ENCODE measurements at places on chromosomes 7 and 10.

DNA sequence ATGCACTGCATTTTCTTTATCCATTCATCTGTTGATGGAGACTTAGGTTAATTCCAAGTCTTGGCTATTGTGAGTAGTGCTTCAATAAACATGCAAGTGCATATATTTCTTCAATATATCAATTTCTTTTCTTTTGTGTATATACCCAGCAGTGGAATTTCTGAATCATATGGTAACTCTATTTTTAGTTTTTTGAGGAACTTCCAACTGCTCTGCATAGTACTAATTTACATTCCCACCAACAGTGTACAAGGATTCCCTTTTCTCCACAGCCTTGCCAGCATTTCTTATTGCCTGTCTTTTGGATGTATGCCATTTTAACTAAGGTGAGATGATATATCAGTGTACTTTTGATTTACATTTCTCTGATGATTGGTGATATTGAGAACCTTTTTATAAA is 145.2 kb downstream of the LYZL1 start:
- no peak for DNase-seq

DNA sequence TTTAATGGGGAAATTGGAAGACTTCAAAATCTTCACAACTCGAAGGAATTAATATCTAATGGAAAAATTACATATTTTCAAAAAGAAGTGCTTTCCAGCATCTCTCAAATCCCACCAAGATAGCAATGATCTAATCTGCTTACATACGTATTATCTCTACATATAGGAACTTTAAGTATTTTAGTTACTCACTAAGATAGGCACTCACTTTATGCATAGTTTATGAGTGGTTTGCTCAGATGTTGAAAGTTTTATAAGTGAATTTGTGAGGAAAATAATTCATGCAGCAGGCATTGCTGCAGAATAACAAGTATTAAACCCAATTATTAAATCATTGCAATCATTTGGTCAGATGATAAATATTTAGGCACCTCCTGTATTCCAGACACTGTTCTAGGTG is 2.3 kb upstream of the CYTH3 start:
- DNase-seq, result no peak

GRCh38 chr7:3302681-3303320 is 1.7 kb downstream of the SDK1 start:
- no peak for DNase-seq

DNA sequence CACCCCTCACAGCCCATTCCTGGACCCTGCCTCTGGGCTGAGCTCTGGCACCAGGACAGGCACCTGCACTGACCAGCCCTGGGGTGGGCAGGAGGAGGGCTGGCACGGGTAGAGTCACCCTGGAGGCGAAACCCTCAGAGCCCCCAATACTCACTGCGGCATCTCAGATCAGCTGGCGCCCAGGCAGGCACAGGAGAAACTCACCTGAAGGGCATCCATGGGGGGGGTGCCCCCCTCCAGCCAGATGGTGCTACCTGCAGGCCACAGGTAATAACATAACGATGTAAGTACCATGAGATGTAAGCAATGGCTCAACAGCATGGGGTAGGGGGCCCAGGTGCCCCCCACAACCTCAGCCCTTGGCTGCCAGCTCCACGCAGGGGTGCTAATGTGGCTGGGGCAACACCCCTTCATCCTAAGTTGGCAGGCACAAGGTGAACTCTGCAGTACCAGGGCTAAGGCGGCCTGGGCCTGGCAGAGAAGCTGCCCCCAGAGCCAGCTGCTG is 12.1 kb upstream of the PYROXD2 start:
- DNase-seq, result no peak

DNA sequence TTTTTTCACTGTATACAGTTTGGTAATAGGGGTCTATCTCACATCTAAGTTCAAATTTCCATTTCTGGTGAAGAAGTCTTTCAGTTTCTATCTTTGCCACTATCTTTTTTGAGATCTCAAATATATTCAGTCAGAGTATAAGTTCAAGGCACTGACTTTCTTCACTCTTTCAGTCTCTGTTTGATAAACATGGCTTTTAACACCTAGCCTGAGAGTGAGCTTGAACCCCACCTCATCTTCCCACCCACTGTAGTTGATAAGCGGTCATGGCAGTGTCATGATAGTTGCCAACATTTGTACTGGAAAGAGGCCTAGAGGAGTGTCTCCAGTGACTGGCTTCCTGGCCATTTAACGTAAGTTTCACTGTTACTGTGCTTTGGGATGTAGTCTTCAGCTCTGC is 41.2 kb upstream of the AGR3 start:
- DNase-seq, result no peak

Measured in CD4-positive, alpha-beta memory T cell (primary cell).